ENCODE measurements at places on chromosomes 16 and 17. TPM values are rescaled to one million over a fixed set of nuclear protein-coding genes. Genes with fewer than 3 reads are reported as not detected.

DNA sequence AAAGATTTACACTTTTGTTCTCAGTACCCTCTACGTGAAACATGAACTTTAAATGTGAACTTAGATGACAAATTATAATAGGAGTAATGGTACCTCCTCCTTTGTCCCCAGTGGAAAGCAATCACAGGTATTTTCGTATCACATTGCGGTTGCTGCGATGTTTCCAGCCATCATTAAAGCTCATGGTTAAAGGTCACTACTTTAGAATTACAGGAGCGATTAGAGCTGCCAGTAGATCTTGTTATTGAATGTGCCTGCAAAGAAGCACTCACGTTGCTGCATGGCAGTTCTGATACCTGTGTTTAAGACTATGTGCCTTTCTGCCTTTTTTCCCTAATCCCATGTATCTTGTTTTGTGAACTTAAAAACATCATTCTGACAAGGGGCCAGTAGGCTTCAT, 301.0 kb downstream of the CPPED1 start:
- DNase-seq, result no peak

DNA sequence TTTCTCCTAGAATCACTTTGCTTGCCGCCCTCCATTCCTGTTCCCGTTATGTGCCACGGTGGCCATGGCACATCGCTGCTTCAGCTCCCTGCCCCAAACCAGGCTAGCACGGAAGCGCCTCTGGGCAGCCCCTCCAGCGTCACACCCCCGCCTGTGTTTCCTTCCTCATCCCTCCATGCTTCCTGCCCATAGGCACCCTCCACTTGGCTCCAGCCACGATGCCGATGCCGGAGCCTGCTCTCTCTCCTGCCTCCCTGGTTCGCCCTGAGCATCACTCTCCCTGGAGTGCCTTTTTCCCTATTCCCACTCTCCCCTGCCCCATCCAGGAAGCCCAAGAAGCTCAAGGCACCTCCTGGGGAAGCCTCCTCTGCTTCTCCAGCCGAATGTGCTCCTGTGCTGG, 3.2 kb upstream of the ARHGAP23 start:
- no peak for DNase-seq

GRCh38 chr17:9086577-9086976, 65.3 kb downstream of the NTN1 start:
- no peak for DNase-seq

DNA sequence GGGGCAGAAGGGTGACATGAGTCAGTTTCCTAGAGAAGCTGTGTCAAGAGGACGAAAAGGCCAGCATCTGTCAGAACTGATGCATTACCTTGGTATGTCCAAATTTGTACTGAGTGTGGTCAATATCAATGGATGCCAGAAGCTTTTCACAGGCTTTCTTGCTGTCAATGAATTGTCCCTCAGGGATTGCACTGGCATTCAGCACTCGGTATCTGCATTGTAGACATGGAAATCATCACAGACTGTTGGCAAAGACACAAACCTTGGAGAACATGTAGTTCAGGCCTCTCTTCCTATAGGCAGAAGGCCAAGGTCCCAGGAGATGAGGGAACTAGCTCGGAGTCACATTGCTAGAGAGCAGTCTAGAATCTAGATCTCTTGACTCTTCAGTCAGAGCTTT, 16.6 kb downstream of the MYH3 start:
- no peak for DNase-seq

GRCh38 chr16:73058616-73059409, 10.9 kb upstream of the ZFHX3 start:
- peak; percentile 92 for DNase-seq

TSEN54 gene
- total RNA-seq, result 10.9 TPM

ACE gene
- 17.7 TPM for total RNA-seq

OR4D1 gene
- not detected for total RNA-seq

KRT15 gene
- total RNA-seq, result 0.72 TPM

Data from osteoblast (primary cell).